ENCODE measurements at places on chromosomes 16 and 17.

GRCh38 chr16:67244387-67245185 is 2.7 kb downstream of the FHOD1 start:
- DNase-seq, result peak; percentile 86

GRCh38 chr17:1735834-1736347 is 6.8 kb upstream of the SERPINF2 start:
- DNase-seq, result no peak

- DNase-seq, result no peak
Observed at GRCh38 chr17:3502466-3502865, 26.7 kb downstream of the ASPA start.

- DNase-seq, result no peak
Observed at GRCh38 chr17:67558740-67559380, 158.9 kb upstream of the NOL11 start.

GRCh38 chr17:50396261-50397110 is 837 bp downstream of the LRRC59 start:
- peak; percentile 11 for DNase-seq

GRCh38 chr17:77485089-77485833 is 344.5 kb downstream of the SEC14L1 start:
- no peak for DNase-seq

DNA sequence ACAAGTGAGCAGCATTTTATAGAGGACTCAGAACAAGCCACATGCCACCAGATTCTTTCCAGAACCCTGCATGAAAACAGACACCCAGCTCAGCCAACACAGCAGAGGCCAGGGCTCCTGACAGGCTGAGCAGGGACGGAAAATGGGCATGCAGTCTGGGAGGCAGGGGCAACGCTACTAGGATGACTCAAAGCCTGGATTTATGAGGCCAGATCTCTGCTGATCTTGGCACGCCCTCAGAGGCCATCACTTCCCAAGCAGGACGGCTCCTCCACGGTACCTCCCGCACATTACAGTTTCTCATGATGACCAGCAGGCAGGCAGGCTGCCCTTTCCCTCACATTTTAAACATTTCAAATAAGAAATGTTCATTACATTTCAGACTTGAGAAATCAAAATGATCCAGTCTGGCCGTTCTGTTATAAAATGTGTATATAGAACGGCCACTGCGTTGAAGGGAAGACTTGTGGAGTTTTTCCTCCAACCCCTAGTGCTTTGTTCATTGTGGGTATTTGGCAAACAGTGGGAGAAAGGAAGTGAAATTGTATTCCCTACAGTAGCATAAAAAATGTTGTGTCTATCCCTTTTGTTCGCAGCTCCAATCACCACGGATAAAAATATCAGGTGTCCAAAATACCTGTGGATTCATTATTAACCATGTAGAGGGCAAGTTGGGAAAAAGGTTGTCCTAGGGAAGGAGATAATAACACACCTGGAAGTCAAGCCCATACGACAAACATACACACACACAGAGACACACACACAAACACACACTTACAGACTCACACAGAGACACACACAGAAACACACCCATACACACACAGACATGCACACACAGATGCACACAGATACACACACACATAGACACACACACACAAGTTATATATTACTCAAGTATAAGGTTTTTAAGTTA is 64.8 kb upstream of the ADAMTS18 start:
- DNase-seq, result peak; percentile 68

DNA sequence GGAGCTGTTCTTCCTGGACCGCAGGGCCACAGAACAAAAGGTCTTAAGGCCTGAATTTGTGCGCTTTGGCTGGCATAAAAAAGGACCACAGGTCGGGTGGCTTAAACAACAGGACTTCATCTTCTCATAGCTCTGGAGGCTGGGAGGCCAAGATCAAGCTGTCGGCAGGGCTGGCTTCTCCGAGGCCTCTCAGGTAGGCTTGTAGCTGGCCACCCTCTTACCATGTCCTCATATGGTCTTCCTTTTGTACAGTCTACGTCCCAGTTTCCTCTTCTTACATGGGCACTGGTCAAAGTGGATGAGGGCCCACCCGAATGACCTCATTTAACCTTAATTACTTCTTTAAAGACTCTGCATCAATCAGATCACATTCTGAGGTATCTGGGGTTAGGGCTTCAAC is 257.6 kb downstream of the CBLN1 start:
- DNase-seq, result no peak

- DNase-seq, result no peak
Observed at GRCh38 chr16:80387318-80387921, 153.4 kb upstream of the DYNLRB2 start.

DNA sequence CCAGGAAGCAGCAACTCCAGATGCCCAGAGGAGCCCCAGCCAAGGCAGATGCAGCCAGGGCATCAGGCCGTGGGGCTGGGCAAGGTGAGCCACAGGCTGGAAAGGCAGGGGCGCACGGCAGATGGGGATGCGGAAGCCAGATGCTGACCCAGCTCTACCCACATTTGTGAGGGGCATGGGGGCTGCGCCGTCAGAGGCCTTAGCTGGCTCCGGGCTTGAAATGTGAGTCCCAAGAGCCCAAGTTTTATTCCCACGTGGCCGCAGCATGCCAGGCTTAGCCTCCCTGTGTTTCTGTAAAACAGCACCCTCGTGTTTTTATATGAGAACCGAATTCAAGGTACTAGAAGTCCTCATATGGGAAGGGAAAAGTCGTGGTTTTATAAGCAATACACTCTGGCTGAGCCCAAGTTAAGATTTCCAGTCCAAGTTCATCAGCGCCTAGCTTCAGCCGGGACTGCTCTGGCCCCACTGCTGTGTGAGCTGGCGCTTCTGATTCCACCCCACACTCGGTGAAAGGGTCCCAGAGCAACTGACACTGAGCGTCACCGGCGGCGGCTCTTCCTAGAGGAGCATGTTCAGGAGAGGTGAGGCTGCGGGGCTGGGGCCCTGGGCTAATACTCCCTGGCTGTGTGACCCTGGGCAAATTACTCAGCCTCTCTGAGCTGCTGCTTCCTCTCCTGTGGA is 6.7 kb upstream of the C16orf95 start:
- no peak for DNase-seq

DNA sequence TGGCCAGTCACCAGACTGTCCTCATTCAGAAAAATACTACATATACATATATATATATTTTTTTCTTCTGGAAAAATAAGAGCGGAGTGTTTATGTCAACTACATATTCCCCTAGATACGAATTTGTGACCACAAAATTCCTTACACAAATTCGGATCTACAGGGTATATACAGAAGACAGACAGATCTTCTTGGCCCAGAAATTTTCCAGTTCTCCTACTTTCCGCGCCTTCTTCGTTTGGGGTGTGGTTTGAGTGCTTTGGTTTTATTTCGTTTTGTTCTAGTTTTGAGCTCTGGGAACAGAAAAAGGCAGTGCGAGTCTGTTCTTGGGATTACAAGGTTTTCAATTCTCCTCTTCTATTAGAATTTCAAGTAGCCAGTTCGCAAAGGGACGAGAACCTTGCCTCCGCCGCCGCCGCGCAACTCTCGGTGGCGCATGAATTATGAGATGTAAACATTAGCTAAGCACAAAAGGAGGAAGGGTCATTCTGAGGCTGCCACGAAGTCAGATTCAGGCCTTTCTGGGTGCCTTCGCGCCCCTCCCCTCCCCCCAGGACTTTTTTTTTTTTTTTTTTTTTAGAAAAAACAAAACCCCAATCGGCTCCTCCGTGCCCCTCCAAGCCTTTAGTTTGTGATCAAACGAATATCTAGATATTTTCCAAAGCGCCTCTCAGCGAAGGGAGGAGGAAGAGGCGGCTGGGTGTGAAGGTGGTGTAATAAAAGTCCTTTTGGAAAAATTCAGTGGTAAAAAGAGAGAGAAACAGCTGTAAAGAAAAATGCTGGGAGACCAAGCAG is 1.8 kb upstream of the HOXB4 start:
- no peak for DNase-seq

Measured in dermis microvascular lymphatic vessel endothelial cell (primary cell).